Heart right ventricle (tissue), 16 donors: ENCODE measurements at places on chromosomes 12 and 14. TPM values are rescaled to one million over a fixed set of nuclear protein-coding genes. Genes with fewer than 3 reads are reported as not detected.

Gene LIN52
- total RNA-seq, result 12.4 TPM

Gene TCL1A
- total RNA-seq, result 0.58 TPM

Gene RPAP3
- total RNA-seq, result 25.3 TPM

Gene KRT73
- total RNA-seq, result not detected

DNA sequence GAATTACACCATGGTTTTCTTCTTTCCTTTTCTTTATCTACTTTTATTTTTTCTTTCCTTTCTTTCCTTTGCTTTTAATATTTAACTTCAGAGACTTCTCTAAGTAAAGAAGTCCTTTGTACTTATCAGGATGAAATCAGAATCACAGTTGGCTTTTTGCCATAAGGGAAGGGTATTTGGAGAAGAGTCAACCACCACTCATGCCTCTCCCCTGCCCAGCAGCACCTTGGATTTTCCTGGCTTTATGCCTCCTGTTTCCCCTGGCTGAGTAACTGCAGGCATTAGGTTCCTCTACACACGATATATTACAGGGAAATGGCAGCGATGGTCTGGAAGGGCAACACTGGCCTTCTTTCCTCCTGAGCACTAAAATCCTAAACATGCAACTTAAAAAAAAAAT, 266.4 kb upstream of the CAND1 start:
- DNase-seq, result no peak

- DNase-seq, result no peak
Measured at GRCh38 chr14:88553886-88554456, 836 bp downstream of the PTPN21 start.

- DNase-seq, result no peak
Measured at GRCh38 chr14:64855721-64856528, 23.8 kb downstream of the SPTB start.

DNA sequence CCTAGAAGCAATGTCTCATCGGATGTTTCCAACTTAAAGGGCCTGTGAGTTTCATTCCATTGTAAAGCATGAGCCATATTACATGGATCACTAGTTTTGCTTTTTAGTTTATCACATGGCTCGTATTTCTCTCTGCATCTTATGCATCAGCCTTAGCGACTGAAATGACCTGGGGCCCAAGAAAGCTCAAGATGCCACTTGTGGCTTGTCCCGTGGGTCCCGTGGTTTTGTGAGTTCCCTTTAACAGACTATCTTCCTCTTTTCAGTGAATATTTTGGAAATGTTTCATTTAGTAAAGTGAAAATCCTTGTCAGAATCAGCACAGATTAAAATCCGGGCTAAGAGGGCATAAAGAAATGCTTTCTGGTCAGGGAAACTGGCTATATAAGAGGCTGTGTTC, 86.2 kb upstream of the PPM1H start:
- no peak for DNase-seq

DNA sequence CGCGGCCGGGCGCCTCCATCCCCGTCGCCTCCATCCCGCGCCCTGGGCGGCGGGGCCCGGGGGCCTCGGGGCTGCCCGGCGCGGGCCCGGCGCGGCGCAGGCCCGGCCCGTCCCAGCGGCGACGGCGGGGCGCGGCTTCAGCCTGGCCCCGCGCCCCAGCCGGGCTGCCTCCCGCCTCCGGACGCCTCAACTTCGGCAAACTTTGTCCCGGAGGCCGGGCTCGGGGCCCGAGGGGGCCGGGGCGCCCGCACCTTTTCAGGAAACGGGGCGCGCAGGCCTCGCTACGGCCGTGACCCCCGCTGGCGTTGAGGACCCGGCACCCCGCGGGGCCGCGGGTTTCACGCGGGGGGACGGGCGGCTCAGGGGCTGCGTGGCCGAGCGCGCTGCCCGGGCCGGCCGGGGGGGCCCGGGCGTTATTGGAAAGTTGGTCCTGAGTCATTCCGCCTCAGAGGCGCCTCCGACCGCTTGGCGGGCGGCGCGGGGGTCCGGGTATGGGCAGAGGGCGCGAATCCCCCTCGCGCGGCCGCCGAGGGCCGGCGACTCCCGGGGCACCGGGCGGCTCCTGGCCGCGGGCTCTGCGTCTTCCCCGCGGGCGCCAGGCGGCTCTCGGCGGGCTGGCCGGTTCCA, 575 bp downstream of the TRAF3 start:
- peak; percentile 27 for DNase-seq

GRCh38 chr14:92993302-92993701, 70.4 kb downstream of the CHGA start:
- DNase-seq, result peak; percentile 59

- no peak for DNase-seq
Measured at GRCh38 chr12:91178139-91178561, 4.5 kb downstream of the DCN start.

DNA sequence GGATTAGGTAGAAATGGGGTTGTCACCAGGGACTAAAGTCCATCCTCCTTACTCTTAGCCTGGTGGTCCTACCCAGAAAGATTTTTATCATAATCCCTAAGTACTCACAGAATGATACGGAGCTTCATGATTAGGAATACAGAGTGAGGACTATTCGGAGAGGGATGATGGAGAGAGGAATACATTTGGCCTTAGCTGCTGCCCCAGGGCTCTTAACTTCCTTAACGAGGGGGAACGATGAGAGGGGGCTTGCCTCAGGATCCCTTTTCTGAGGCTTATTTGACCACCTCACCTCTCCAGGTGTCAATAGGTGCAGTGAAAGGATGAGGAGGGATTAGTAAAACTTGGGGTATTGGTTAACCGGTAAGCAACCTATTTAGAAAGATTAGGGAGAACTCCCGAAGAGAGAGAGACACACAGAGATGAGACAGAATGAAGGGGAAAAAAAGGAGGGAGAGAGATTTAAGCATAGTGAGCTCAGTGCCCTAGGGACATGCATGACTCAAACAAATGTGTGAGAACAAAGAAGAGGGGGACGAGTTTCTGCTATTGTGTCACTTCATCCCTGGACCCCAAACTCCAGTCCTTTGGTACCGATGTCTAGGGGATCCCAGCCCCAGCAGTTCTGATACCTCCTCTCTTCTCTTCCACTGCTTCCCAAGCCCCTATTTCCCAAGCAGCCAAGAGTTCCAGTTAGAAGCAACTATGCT, 1.1 kb downstream of the NFE2 start:
- no peak for DNase-seq

DNA sequence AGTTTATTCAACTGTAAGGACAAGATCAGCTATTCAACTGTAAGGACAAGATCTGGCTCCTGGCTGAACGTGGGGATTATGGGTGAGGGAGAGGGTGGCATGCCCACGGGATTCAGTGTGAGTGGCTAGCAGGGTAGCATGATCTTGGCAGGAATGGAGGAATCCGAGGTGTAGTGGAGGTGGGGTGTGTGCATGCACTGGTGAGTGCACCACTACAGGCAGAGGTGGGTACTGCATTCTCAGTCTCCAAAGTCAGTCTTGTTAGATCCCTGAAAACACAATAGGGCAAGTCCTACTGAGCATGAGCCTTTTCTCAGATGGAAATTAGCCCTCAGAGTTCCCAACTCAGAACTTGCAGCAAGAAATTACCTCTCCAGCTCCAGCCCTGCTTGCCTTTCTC, 32.2 kb upstream of the DCD start:
- no peak for DNase-seq

GRCh38 chr14:99273766-99274345, 1.9 kb upstream of the BCL11B start:
- DNase-seq, result no peak
